NCI-H526 treated with DMSO at 0.1 percent for 48 hours (cell line): ENCODE measurements at places on chromosomes 12 and 14.

DNA sequence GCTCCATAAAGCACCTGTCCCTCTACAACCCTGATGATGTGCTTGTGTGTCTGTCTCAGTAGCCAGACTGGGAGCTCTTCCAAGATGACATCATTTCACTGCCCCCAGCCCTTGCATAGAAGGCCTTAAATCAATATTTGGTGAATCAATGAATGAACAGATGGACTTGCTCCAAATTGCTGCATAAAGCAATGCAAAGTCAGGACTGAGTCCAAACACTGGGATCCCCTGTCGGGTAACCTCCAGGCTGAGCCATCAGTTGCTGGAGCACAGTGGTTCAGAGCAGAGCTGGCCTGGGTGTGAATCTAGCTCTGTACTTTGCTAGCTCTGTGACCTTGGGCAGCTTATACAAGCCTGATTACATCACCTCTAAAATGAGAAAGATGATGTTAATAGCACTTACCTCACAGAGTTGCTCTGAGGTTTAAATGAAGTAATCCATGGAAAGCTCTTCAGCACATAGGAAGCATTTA lies 120.3 kb upstream of the VASH1 start:
- DNase-seq, result no peak

DNA sequence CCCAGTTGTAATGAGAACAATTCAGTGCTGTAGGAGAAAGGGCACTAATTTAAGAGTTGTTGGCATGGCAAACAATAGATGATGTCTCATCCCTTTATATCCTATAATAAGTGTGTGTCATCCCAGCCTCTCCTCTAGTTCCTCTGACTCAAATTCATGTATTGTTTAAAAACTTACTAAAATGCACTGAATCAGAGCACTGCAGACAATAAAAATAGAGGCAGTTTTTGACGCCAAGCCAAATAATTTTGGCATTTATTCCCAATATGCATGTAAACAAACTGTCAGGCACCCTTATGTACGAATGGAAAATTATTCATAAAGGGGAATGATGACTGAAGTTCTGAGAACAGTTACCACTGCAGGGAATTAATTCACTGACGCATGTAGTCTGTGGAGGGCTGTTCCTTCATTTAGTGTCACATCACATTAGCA lies 57.9 kb upstream of the TMX1 start:
- no peak for DNase-seq

GRCh38 chr12:132428936-132429601 lies 60.9 kb upstream of the FBRSL1 start:
- no peak for DNase-seq

DNA sequence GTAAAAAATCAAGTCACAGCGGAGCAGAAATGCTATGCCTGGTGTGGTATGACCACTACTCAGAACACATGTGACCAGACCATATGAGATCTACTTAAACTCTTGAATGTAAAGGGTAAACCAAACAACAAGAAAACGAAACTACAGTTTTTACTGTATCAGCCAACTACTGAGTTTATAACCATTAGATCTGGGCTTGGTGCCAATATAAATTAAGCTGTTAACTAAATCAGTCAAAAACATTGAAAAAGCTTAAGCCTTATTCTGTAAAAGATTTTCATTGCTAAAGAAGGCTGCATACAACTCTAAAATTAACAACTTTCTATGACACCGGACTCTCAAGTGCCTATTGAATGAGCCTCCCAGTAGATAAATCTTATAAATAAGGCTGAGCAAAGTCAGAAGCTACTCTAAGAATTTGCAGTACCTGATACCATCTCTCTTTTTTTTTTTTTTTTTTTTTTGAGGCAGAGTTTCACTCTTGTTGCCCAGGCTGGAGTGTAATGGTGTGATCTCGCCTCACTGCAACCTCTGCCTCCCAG lies 35.4 kb downstream of the SPTLC2 start:
- DNase-seq, result no peak

DNA sequence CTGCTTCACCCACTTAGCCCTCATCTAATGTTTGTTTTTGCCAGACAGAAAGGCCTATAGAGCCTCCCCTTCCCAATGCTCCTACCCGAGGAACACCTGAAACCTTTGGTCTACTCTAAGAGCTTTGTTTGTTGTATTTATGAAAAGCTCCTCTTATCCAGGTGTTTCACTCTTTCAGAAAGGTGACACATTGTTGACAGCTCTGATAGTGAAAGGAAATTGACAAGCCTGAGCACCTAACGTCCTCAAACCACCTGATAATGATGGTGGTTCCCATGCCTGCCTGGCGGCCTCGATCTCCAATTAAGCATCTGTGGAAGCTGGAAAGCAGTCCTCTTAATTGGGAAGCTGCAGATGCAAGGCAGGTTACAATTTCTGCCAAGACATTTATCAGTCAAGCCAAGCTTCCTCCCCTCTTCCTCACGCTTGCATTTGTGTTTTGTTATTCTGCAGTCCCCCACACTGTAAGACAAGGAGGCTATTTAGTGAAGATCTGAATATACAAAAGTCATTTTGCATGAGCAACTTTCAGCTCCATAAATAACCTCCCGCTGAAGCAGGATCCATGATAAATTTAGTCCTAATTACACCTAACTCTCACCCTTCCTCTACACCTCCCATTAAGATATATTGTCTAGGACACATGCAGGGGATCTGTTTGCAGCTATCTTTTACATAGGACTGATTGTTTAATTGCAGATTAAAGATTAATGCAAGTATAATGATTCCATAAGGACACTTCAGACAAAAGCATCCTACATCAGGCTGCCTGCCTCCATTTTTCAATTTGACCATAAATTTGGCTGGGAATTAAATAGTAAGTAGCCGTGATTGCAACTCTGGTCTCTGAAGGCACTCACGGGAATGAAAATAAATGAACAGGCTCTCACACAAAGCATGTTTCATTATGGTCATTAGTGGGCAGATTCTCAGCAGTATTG lies 288.6 kb downstream of the PDZRN4 start:
- DNase-seq, result peak; percentile 19

GRCh38 chr12:95919110-95919509 lies 23.3 kb downstream of the CCDC38 start:
- DNase-seq, result no peak

- no peak for DNase-seq
Measured at GRCh38 chr14:55347040-55347439, 64.6 kb downstream of the ATG14 start.

DNA sequence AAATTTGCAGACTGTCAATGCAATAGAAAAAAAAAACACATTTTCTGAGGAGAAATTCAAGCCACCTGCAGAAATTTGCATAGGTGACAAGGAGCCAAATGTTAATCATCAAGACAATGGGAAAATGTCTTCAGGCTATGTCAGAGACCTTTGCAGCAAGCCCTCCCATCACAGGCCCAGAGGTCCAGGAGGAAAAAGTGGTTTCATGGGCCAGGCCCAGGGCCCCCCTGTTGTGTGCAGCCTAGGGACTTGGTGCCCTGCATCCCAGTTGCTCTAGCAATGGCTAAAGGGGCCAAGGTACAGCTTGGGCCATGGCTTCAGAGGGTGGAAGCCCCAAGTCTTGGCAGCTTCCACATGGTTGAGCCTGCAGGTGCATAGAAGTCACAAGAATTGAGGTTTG lies 60.6 kb downstream of the TC2N start:
- DNase-seq, result no peak

GRCh38 chr12:29200586-29200985 lies 51.5 kb downstream of the FAR2 start:
- DNase-seq, result no peak

DNA sequence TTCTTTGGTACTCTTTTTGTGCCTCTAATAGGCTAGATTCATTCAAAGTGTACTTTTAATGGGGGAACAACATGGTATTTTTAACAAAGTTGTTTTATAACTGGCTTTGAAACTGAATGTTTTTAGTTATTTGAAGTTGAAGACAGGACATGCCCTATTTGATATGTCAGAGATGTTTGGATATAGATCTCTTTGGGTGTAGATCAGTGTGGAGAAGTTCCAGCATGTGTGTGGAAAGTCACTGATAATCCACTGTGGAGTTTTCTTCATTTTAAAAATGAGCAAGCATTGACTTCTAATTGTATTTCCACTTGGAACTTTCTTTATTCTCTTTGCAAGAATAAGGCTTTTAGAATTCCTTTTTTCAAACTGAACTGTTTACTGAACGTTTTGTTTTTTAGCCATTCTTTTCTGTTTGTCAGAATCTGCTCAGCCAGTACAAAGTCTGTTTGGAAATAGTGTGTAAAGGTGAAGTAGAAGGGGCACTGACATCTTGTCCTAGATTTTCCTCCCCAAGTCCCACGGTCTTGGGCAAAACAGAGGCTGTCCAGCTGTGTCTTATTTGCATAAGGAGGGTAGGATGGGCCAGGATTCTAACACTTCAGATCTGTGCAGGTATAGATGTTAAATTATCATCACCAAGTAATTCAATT lies 35.0 kb downstream of the TDP1 start:
- no peak for DNase-seq

GRCh38 chr12:6067152-6067916 lies 57.1 kb downstream of the VWF start:
- peak; percentile 47 for DNase-seq

GRCh38 chr12:88908345-88908744 lies 328.1 kb upstream of the KITLG start:
- peak; percentile 89 for DNase-seq

DNA sequence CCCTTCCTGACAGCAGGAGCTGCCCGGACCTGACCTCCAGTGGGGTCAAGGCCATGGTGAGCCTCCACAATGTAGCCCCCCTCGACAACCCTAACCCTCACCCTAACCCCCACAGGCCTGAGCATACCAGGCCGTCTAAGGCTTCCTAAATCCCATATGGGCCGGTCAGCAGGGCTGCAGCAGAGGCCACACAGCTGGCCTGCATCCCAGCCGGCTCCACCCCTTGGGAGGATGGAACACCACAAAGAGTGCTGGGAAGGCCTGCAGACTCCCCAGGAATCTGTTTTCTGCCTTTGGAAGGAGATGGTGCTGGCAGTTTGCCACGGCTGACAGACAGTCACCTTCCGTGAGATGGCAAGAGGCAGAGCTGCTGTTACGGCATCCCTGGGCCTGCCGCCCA lies 2.8 kb downstream of the TMEM179 start:
- DNase-seq, result no peak

GRCh38 chr12:104250366-104251125 lies 35.0 kb downstream of the TXNRD1 start:
- no peak for DNase-seq

GRCh38 chr12:122356192-122356635 lies 66.3 kb downstream of the CLIP1 start:
- peak; percentile 40 for DNase-seq

DNA sequence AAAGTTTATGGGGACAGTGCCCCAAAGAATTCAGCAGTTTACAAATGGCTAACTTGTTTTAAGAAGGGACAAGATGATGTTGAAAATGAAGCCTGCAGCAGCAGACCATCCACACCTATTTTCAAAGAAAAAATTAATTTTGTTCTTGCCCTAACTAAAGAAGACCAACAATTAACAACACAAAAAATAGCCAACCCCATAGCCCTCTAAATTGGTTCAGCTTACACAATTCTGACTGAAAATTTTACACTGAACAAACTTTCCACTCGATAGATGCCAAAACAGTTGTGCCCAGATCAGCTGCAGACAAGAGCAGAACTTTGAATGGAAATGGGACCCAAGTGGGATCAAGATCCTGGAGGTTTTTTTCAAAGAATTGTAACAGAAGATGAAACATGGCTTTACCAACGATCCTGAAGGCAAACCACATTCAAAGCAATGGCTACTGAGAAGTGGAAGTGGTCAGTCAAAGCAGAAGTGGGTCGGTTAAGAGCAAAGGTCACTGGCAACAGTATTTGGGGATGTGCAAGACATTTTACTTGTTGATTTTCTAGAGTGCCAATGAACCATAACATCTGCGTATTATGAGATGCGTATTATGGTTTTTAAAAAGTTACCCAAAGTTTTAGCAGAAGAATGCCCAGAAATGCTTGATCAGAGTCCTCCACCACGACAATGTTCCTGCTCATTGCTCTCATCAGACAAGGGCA lies 30.0 kb downstream of the SLC39A9 start:
- DNase-seq, result no peak

- no peak for DNase-seq
Measured at GRCh38 chr12:89436062-89436461, 83.8 kb upstream of the DUSP6 start.

DNA sequence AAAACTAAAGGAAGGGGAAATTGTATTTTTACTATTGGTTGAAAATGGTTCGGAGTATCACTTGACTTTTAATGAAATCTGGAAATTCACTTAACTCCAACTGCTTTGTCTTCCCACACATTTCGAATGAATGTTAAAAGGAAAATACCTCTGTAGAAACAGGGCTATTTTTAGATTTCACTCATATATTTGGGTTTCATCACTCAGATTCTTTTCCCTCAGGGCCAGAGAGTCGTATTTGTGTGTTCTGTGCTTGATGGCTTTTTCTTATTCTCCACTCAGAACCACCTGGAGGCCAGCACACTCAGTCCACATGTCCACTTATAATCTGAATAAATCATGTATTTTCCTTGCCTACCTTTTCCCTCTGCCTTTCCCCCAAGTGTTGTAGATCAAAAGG lies 40.0 kb downstream of the DAAM1 start:
- DNase-seq, result no peak

- DNase-seq, result peak; percentile 33
Measured at GRCh38 chr14:85531141-85531586, 1.2 kb downstream of the FLRT2 start.
